Naive thymus-derived CD4-positive, alpha-beta T cell (primary cell): ENCODE measurements at places on chromosomes 4 and X. TPM values are rescaled to one million over a fixed set of nuclear protein-coding genes. Genes with fewer than 3 reads are reported as not detected.

MAP7D2 gene
- total RNA-seq = 0.15 TPM

UGT2B11 gene
- not detected for total RNA-seq

GRCh38 chrX:13471269-13471668 is 98.1 kb upstream of the EGFL6 start:
- no peak for DNase-seq

MAGEA8 gene
- total RNA-seq = not detected

GRCh38 chr4:53558065-53558801 is 33.1 kb downstream of the LNX1 start:
- DNase-seq = no peak

WWC2 gene
- total RNA-seq = 9.9 TPM

- DNase-seq = no peak
These were observed 9.3 kb upstream of the OTC start for GRCh38 chrX:38342853-38343778.

- DNase-seq = no peak
These were observed 1.4 kb upstream of the L1CAM start for GRCh38 chrX:153887385-153887784.

GRCh38 chr4:111707491-111707890 is 437.8 kb upstream of the FAM241A start:
- DNase-seq = no peak

DNA sequence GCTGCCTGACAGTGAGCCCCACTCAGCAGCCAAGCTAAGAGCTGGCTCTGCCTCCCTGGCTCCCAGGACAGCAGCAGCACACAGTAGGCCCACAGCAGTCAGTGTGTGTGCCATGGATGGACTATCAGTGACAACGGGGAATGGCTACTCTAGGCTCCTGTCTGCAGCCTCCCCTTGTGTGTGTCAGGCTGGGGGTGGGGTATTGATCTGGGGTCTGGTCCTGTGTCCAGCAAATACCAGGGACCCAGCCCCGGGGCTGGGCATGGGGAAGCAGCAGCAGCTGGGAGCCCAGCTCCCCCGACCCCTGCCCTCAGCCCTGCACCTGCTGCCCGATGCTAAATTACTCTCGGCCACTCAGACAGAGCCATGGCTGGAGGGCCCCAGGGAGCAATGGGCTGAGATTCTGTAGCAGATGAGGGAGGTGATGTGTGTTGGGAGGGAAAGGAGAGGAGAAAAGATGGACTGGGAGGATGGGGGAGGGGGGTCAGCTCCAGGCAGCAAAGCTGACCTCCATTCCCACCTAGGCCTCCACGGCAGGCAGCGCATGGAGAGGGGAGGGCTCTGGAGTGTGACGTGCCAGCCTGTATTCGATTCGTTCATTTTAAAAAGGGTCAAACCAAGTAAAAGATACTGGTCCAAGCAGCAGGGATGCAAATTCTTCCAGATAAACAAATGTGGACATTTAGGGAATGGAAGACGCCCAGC is 61.3 kb upstream of the CRMP1 start:
- DNase-seq = no peak

DNA sequence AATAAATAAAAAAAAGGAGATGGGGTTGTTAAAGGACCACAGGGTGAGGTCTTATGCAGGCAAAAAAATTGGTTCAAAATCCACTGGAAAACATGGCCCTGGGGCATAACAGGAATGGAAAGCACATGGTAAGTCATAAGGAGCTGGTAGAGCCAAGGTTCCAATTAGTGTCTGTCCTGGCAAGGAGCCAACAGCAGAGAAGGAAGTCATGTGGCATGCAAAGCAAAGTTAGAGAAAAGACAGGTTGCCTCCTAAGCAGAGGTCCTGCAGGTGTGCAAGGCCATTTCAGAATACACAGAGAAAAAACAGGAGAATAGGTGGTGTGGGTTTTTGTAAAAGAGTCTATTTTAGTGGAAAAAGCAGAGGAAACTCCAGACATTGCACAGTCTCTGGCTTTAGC is 1881.7 kb downstream of the ARAP2 start:
- no peak for DNase-seq

GRCh38 chrX:13670197-13670596 is 17.3 kb downstream of the TCEANC start:
- no peak for DNase-seq

GRCh38 chrX:122818068-122818467 is 366.0 kb upstream of the GRIA3 start:
- DNase-seq = no peak

DNA sequence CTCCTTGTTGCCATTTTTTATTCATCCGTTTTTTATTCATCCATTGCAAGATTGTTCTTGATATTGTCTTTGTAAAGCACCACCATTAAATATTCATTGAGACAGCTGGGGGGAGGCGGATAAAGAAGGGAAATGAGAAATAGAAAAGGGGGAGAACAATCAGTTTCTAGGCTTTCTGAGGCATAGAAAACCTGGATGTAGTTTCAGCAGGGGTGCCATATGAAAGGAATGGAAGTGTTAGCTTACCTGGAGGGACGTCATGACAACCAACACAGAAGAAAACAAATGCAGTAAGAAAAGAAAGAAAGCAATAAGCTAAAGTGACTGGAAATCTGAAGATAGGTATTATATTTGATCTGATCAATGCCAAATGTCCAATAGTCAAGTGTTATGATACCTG is 276.1 kb downstream of the GASK1B start:
- DNase-seq = no peak

- DNase-seq = no peak
These were observed at the start of gene FGD1 for GRCh38 chrX:54495814-54496516. FGD1 (minus strand) TSS chrX:54496234; CDS start chrX:54495432, 802 bp downstream.

DNA sequence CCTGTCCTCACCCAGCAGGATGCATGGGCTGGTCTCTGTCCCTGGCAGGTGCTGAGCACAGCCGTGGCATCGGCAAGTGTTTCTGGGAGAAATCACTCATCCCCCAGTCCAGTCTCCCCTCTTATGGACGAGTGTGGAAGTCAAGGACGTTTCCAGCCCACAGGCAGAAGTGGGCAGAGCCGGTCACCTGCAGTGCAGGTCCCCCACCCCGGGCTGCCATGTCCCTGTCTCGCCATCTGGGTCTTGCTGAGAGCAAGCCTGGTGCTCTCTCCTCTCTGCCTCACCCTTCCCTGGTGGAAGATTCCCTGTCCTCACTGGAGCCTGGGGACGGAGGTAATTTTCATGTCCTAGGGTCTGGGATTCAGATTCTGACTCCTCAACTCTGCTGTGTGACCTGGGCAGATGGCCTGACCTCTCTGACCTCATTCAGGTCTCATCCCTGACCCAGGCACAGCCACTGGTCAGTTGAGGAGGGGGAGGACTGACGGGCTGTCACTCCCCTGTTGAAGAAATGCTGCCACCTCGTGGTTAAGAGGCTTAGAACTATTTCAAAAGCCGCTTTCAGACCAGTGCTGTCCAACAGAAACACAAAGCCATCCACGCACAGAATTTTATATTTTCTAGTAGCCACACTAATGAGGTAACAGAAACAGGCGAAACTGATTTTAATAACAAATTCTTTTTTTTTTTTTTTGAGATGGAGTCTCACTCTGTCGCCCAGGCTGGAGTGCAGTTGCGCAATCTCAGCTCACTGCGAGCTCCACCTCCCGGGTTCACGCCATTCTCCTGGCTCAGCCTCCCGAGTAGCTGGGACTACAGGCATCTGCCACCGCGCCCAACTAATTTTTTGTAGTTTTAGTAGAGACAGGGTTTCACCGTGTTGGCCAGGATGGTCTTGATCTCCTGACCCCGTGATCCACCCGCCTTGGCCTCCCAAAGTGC is 1.8 kb downstream of the CPZ start:
- no peak for DNase-seq

- DNase-seq = no peak
These were observed 17.6 kb downstream of the FBXO8 start for GRCh38 chr4:174265916-174266315.

F8A2 gene
- not detected for total RNA-seq
